Stimulated activated CD4-positive, alpha-beta T cell treated with anti-CD3 and anti-CD28 coated beads, TNF-alpha, amount 100 ng/mL, for 48 hours (primary cell): ENCODE measurements at places on chromosomes 7 and 10.

GRCh38 chr7:74449809-74450397 lies 3.8 kb upstream of the GTF2IRD1 start:
- peak; percentile 18 for DNase-seq

DNA sequence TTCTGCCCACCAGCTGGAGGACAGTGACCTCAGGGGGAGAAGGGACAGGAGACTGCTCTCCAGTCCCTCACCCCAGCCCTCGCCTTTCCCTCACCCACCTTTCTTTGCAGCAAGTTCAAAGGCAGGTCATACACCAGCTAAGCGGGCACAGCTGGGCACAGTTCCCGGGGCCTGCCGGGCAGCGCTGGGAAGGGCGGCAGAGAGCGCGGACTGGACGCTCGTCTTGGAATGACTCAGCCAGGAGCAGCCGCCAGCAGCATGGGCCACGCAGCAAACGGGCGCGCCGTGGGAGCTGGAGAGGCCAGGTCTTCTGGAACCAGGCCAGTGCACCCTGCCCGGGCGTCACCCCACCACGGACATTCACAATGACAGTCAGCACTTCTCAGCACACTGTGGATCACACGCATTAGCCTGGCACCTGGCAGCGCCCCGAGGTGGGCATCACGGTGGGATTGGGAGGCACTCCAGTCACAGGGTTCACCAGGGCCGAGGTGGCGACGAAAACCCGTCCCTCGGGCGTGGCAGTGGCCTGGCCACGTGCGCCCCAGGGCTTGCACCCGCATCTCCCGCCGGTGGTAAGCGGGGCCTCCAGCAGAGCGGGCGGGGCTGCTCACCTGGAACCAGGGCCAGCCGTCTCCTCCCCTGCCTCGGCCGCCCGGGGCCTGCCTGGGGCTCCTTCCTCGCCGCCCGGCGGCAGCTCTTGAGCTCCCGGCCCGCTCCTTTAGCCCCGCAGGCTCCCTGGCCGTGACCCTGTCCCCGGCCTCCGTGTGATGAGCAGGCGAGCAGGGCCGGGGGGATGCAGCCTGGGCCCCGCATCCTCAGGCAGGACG lies 29.0 kb upstream of the WDFY4 start:
- no peak for DNase-seq

GRCh38 chr7:128962899-128963298 lies 25.2 kb downstream of the IRF5 start:
- no peak for DNase-seq

DNA sequence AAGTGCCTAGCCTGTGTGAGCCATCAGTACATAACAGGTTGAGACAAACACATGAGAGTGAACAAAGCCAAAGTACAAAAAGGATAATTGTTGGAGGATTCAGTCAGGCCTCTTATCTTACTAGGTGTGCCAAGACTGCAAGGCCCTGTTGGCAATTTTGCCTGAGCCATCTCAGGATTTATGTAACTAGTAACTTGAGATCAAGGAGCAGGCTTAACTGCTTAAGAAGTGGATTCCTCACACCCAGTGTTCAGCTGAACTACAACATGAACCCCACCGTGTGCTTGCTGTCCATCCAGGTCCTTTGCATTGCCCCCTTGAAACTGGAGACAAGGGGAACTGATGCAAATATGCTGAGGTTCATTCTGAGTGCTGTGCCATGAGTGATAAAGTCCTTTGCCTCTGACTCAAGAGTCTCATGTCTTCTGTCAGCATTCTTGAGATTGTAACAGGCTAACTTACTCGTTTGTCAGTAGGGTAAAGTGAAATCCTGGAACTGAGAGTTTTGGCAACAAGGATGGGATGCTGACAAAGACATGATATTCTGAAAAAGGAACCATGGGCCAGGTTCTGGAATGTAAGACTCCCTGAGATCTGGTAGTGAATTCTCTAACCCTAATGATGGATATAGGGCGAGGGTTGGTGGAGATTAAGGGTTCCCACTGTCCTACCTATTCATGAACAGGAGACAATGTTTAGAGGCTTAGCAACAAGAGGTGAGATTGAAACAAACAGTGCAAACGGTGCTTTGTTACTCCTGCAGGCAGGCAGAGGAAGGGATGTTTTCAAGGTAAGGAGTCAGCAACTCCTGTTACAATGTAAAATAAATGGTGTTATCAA lies 44.1 kb upstream of the GATAD1 start:
- no peak for DNase-seq

- DNase-seq: no peak
Observed at GRCh38 chr10:48224979-48225560, 49.4 kb downstream of the FRMPD2 start.

DNA sequence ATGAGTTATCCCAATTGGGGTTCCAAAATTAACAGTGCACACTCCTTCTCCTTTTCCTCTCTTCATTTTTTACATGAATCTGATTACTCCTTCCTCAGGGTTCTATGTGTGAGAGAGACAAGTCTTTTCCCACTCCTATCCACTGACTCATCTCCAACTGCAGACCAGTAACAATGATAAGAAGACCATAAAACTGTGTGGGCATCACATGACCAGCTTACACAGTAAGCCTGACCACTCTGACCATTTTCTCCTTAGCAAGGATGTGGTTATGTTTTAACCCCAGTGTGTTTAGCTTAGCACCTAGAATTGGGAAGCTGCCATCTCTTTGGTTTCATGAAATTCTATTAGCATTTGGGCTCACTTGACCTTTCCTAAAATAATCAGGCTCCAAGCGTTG lies 145.0 kb upstream of the CALCR start:
- DNase-seq: no peak

DNA sequence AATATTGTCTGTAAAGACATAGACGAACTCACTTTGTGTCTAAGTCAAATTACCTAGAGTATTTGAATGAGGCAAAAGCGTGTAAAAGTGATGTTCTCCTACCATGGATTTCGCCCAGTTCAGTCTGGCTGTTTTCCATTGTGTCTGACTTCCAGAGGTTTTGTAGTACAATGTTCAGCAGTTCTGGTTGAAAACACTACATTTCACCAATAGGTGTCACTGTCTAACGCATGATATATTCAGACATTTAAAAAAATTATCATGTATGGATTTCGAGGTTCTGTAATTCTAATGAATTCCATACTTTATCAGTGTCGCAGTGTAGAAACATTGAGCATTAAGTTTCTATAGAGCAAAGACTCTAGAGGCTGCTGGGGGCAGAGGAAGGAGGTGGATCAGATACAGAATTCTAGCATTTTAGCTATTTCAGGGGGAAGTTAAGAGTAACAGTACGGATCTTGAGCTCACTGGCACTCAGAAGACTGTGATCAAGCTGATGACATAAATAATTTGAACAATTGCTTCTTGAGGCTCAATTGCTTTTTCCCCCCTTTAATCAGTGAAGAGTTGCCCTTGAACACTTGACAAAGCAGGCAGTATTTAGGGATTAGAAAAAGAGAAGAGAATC lies 196.9 kb upstream of the RHOBTB1 start:
- DNase-seq: no peak

DNA sequence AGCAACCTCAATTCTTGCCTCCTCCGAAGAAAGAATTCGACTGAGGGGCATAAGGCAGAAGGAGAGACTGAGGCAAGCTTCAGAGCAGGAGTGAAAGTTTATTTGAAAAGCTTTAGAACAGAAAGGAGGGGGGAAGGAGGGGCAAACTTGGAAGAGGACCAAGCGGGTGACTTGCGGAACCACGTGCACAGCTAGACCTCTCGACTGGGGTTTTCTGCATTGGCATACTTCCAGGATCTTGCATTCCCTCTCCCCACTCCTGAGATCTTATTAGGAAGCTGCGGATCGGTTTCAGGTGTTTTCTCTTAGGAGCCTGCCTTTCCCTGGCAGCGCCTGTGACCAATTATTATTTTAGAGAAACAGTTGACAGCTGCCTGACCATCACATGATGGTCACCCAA lies 20.3 kb upstream of the CPXM2 start:
- no peak for DNase-seq

DNA sequence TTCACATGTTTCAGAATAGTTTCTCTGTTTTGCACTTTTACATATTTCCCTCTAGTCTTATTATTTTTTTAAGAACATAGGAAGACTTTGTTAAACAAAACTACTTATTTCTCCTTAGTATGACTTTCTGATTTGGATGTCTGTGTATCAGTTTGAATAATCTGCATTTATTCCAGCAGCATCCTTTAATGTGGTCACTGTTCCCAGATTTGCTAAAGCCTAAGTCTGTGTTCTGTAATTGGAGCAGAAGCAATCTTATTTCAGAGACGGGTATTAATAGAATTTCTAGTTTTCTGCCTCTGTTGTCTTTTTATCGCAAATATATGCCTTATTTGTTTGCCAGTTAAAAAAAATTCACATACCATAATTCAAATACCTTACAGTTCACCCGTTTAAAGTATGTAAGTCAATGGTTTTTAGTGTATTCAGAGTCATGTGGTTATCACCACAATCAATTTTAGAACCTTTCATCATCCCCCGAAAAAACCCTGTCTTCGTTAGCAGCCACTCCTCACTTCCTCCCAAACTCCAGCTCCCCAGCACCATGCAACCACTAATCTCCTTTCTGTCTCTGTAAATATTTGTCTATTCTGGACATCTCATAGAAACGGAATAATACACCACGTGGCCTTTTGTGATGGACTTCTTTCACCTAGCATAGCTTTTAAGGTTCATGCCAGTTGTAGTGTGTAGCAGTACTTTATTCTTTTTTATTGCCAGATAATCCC lies 58.7 kb downstream of the INPP5F start:
- DNase-seq: no peak

GRCh38 chr10:30591249-30591670 lies 38.3 kb downstream of the LYZL2 start:
- DNase-seq: no peak

DNA sequence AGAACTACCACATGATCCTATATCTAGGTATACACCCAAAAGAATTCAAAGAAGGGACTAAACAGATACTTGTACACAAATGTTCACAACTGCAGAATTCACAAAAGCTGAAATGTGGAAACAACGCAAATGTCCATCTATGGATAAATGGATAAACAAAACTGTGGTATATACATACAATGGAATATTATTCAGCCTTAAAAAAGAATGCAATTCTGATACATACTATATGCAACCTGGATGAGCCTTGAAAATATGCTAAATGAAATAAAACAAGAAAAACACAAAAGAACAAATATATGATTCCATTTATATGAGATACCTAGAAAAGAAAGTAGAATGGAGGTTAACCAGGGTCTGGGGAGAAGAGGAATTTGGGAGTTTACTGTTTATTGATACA lies 7.2 kb downstream of the FAM133B start:
- DNase-seq: no peak

DNA sequence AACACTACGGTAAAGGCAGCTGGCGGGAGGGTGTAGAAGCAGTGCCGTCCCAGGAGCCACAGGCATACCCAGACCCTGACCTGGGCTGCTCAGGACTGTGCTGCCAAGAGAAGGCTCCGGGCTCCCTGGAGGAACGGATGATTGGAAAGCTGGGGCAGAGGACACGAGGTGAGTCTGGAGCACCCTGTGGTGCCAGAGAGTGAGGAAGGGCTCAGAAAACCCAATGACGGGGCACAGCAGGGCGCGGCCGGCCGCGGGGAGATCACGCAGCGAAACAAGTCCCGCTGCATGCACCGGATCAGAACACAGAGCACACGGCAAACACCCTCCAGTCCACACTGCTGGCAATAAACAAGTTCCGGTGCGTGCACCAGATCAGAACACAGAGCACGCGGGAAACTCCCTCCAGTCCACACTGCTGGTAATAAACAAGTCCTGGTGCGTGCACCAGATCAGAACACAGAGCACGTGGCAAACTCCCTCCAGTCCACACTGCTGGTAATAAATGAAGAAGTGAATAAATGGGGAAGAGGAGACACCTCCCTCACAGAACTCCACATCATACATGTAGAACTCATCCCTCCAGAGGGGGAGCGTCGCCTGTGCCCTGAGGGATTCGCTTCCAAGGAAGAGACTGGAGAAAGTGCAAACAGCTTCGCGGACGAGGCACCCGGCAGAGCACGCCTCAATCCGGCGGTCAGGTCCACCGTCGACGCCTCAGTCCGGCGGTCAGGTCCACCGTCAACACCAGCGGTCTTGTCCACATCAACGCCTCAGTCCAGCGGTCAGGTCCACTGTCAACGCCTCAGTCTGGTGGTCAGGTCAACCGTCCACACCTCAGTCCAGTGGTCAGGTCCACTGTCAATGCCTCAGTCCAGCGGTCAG lies 265.0 kb downstream of the MAD1L1 start:
- DNase-seq: no peak

DNA sequence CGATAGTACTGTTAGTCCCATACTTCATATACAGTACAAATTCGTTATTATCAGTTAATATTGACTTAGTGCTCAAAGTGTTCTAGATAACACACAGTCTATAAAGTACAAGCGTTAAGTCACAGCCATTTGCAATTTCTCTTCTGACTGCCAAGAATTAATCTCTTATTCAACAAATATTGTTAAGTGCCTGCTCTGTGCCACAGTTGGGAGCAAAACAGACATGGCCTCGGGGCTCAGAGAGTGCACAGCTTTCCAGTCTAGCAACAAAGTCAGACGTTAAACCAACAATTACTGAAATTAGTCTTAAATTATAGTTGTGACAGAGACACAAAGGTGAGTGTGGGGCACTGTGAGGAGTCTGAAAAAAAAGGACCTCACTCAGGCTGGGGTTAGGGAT lies 113.0 kb upstream of the DPP6 start:
- no peak for DNase-seq

DNA sequence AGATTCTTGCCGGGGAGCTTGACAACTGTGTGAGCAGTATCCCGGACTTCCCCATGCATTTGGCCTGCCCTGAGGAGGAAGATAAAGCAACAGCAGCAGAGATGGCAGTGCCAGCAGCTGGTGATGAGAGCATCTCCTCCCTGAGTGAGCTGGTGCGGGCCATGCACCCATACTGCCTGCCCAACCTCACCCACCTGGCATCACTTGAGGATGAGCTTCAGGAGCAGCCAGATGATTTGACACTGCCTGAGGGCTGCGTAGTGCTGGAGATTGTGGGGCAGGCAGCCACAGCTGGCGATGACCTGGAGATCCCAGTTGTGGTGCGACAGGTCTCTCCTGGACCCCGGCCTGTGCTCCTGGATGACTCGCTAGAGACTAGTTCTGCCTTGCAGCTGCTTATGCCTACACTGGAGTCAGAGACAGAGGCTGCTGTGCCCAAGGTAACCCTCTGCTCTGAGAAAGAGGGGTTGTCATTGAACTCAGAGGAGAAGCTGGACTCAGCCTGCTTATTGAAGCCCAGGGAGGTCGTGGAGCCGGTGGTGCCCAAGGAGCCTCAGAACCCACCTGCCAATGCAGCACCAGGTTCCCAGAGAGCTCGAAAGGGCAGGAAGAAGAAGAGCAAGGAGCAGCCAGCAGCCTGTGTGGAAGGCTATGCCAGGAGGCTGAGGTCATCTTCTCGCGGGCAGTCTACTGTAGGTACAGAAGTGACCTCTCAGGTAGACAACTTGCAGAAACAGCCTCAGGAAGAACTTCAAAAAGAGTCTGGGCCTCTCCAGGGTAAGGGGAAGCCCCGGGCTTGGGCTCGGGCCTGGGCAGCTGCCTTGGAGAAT lies 6.7 kb downstream of the PPRC1 start:
- DNase-seq: no peak
